ENCODE measurements at places on chromosomes 4 and X.
A peak's percentile ranks its signal among the peaks of the same experiment; 100 is the strongest.

GRCh38 chr4:188976644-188977115, 837.4 kb downstream of the TRIML1 start:
- no peak for DNase-seq

GRCh38 chr4:123554801-123555232, 158.2 kb downstream of the SPRY1 start:
- no peak for DNase-seq

- peak; percentile 23 for DNase-seq
These were observed 23.4 kb downstream of the ARHGEF9 start for GRCh38 chrX:63761639-63762038.

DNA sequence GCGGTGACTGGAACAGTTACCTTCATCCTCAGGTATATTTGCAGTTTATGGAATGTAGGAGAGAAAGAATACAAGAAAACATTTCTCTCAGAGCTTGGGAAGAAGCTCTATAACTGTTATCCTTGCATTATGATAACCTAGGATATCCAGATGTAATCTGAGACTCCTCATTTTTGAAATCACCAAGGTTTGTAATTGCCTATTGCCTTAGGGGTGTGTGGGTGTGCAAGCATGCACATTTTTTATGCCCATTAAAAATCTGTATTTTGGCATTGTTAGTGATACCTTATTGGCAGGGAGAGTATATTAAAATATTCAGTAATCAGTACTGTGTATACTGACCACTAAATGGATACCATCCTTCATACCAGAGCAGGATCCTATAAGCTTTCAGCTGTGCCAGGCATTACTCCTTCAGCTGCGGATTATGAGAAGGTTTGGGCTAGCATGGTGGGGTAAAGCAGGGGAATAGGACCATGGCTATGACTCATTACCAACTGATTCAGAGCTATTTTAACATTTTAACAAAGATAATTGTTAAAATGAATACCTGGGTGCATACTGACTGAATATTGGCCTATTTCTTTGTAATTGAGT, 8.3 kb downstream of the SEC24B start:
- no peak for DNase-seq

- DNase-seq = no peak
These were observed 2.4 kb upstream of the KCND1 start for GRCh38 chrX:48974033-48974432.

DNA sequence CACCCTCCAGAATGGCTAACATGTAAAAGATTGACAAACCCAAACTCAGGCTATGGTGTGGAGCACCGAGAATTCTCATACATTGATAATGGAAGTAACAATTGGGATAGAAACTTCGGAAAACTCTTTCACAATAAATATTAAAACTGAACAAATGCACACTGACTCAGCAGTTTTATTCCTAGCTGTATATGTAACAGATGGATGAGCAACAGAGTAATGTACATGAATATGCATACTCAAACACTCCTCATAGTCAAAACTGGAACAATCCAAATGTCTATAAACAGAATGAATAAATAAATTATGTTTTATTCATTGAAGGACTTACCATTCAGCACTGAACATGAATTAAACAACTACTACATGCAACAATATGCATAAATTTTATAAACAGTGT, 37.1 kb upstream of the PDE5A start:
- DNase-seq = no peak

DNA sequence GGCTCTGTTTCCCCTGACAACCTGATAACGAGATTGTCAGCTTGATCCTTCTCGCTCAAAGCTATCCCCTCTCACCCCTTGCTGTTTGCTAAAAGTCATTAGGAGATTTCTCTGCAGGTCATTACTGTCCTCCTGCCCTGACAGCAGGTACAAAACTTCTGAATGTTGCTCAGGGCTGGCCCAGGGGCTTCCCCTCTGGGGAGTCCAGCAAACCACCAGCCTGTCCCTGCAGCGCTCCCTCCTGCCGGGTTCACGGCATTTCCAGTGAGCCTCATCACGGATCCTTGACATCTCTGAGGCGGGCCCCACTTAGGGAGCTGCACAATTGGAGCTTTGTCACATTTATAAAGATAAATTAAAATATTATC, 5.2 kb upstream of the SORCS2 start:
- DNase-seq = no peak

GRCh38 chrX:45598861-45599260, 398.2 kb upstream of the DIPK2B start:
- no peak for DNase-seq

DNA sequence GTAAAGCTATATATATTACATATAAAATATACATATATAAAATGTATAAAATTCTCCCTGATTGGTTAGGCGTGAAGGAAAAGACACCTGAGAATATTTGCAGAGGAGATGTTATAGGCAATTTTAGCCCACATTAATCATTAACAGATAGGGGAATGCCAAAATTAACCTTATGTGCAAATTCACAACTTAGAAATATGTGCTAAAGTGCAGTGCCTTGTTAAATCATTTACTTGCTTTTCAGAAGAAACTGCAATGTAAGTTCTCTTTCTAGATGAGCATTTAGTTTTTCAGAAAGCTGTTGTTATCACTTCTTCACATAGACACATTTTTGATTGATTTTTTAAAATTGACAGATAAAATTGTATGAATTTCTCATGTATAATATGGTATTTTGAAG, 5.6 kb downstream of the TASL start:
- DNase-seq = no peak

DNA sequence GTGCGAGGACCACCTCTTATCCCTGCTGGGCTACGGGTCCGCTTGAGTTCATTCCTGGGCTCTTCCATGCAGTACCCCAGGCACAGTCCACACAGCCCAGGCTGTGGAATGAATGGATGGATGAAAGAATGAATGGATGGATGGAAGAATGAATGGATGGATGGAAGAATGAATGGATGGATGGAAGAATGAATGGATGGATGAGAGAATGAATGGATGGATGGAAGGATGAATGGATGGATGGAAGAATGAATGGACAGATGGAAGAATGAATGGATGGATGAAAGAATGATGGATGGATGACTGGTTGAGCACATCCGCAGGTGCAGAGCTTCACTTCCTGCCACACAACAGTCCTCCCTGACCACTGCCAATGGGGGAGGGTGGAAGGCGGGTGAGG, 28.2 kb downstream of the ACOX3 start:
- DNase-seq = no peak

DNA sequence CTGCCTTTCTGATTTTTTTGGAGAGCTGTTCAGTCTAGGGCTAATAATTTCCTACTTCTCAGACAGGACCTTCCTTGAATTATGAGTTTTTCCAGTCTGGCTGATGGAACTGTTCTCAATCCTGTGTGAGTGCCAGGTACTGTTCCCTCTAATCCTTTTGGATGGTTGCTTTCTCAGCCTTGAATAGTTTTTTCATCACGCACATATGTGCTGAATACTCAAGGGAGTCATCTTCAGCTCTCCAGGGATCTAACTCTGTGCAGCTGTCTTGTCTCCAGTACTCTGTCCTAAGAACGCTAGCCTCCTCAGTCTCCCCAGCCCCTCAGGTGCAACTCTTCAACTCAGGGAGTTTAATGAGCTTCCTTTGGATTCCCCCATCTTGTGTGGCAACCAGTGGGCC, 93.2 kb downstream of the GASK1B start:
- DNase-seq = no peak

- no peak for DNase-seq
These were observed 37.0 kb upstream of the AREG start for GRCh38 chr4:74407891-74408290.

DNA sequence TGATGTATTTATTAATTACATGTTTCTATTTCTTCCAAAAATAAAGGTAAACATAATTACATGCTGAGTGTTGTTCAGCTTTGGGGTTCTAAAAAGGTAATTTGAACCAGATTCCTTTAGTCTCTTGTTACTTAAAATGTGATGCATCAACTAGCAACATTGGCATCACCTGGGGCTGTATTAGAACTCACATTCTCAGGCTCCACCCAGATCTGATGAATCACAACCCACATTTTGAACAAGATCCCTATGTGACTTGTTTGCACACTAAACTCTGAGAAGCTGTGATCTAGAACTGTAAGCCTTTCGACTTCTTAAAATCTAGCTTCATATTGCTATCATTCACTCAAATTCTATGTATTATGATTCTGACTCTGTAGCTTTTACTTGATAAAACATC, 23.0 kb upstream of the HS3ST1 start:
- DNase-seq = no peak

- no peak for DNase-seq
These were observed 47.2 kb downstream of the MAP7D3 start for GRCh38 chrX:136203951-136204350.

- no peak for DNase-seq
These were observed 62.5 kb downstream of the NDNF start for GRCh38 chr4:121009578-121010478.

DNA sequence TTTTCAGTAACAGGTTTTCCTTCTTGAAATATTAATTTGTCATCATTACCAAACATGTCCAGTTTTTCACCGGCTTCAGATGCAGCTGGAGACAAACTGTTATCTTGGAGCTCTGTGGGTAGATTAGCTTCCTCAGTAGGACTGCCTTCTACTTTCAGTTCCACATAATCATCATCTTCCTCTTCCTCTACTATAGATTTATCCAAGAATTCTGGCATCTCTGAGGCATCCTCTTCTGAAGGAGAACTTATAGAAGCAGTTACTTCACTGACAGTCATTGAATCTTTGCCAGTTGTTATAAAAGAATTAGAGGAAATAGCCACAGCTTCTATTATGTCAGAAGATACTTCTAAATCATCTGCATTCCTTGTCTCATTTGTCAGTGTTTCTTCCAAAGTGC, 162.9 kb downstream of the LRBA start:
- no peak for DNase-seq

- no peak for DNase-seq
These were observed 61.9 kb upstream of the NFKB1 start for GRCh38 chr4:102439236-102439614.

DNA sequence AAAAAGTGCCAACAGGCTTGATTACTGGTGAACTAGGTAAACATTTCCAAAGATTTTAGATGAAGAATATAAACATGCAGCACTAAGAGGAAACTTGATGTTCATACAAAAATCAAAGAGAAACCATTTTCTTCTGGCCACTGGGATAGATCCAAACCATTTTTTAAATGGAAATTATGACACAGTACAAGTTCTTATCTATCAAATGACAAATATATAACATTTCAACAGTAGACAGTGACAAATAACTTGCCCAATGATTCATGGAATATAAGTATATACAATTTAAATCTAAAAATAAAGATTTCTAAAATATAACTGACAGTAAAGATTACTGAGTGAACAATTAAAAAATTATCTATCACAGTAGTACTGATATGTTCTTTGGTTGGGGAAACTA, 151.1 kb downstream of the CDS1 start:
- no peak for DNase-seq

GRCh38 chr4:177907736-177908424, 465.6 kb upstream of the AGA start:
- no peak for DNase-seq

DNA sequence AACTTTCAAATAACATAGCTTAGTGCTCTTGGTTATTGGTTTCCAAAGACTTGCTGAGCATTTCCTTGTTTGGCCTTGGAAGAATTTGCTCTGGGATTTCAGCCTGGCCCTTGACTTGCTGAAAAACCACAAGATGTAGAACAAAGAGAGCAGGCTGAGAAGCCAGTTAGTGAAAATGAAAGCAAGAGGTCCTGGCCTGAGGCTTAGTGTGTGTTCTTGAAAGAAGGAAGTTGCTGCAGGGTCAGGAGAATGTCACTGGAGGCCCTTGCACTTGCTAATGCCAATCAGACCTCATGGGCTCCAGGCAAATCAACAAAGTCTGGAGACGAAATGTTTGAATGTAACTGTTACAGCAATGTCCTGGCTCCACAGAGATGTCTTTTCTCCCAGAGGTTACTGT, 79.4 kb downstream of the SYNPO2 start:
- peak; percentile 18 for DNase-seq

- no peak for DNase-seq
These were observed 71.4 kb upstream of the NMU start for GRCh38 chr4:55707507-55707906.

GRCh38 chr4:144748814-144749555, 103.0 kb downstream of the HHIP start:
- DNase-seq = no peak

DNA sequence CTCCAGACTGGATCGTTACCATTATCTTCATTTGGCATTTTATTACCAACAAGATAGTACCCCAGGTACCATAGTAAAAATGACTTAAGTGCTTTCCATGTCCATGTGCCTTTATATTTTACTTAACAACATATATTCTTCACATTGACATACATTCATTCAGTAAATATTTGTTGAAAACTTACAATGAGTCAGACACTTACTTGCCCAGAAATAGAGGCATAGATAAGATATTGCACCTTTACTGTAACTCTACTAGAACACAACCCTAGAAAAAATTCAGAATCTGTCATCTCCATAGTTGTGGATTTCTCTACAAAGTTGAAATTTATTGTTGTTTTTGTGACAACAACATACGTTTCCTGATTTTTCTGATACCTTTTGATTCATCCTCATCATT, 640.6 kb downstream of the RPA4 start:
- no peak for DNase-seq

- no peak for DNase-seq
These were observed 1.0 kb downstream of the NDST3 start for GRCh38 chr4:118035309-118035708.

DNA sequence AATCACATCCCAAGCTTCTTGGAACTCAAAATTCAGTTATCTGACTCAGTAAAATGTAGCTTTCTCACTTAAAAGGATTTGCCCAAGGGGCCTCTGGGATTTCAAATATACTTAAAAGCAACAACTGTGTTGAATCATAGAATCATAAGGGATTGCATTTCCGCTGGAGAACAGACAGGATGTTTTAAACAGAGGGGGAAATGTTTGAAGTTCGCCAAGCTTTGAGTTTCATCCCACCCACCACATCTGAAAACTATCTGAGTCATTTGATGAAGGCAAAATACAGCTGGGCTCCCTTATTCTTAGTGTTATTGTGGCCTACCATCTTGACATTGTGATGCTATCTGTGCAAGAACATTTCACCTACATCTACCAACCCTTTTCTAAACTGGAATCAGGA, 73.5 kb downstream of the PPP1R2C start:
- DNase-seq = no peak

GRCh38 chr4:20883231-20883630, 183.0 kb downstream of the PACRGL start:
- DNase-seq = no peak

GRCh38 chrX:6526564-6527136, 8.3 kb downstream of the VCX3A start:
- DNase-seq = no peak

- no peak for DNase-seq
These were observed 36.9 kb upstream of the SH3KBP1 start for GRCh38 chrX:19924285-19924684.

DNA sequence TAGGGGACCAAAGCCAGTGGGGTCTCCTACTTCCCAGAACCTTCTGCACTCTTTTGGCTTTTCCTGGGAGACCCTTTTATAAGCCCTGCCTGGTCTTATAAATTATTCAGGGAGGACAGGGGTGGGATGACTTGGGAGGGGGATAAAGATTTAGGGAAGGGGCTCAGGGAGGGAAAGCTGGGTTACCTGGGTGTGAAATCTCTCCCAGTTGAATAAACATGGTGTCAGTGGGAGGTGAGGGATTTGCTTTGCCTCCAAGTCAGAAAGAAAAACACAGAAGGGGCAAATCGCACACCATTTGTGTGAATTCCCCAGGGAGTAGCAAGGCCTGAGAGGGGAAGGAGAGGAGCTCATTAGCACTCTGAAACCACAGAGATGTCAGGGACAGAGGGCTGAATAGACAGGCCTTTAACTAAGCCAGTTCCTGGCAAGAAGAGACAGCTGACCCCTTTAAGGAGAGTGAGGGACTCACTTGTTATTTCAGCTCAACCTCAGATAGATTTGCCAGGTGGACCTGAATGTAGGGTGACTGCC, at the start of gene RIPPLY1:
TSS of gene RIPPLY1 (minus strand) at position 51 of the 534 bp plus-strand sequence. CDS start 54 bp downstream, outside the sequence.
- no peak for DNase-seq

- DNase-seq = no peak
These were observed 151.6 kb upstream of the TAPT1 start for GRCh38 chr4:16377887-16378286.
